NCI-H1105 (cell line): ENCODE measurements at places on chromosomes 12 and 14.

GRCh38 chr14:100677554-100678468 lies 48.9 kb upstream of the DLK1 start:
- peak; percentile 15 for DNase-seq

- DNase-seq: no peak
These were observed 33.3 kb upstream of the KCNH5 start for GRCh38 chr14:63078569-63078968.

DNA sequence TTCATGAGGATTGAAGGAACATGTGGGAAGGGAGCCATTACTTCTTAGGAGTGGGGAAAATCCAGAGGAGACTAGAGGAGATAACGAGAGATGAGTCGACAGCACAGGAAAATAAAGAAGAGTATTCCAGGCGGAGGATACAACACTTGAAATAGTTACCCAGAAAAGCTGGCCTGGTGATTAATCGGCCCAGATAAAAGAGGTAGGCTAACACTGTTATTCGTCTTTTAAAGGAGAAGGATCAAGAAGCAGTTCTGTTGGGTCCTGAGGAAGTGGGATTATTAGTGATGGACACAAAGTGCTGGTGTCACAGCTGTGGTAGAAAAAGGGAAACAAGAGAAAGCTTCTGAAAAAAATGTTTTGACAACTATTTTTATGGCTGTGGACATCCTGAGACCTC lies 425.3 kb downstream of the ZFP36L1 start:
- DNase-seq: no peak

DNA sequence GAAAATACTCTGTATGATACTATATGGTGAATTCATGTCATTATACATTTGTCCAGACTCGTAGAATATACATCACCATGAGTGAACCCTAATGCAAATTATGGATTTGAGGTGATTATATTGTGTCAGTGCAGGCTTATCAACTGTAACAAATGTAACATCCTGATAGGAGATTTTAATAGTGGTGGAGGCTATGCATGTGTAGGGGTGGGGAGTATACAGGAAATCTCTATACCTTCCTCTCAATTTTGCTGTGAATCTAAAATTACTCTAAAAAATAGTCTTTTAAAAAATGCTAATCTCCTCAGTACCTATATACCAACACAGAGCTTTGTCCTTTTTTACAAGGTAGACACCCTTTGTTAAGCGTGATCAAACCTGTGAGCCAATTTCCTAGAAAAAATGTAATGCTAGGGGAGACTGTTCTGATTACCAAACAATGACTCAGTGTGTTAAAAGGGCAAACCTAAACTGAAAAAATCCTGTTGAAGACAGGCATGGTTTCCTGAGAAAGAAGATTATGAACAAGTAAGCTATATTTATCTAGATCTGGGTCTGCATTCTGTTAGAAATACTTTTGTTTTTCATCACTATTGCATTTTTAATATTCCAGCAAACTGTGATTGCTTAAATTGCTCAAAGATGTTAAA lies 170.9 kb downstream of the DUSP6 start:
- DNase-seq: no peak

DNA sequence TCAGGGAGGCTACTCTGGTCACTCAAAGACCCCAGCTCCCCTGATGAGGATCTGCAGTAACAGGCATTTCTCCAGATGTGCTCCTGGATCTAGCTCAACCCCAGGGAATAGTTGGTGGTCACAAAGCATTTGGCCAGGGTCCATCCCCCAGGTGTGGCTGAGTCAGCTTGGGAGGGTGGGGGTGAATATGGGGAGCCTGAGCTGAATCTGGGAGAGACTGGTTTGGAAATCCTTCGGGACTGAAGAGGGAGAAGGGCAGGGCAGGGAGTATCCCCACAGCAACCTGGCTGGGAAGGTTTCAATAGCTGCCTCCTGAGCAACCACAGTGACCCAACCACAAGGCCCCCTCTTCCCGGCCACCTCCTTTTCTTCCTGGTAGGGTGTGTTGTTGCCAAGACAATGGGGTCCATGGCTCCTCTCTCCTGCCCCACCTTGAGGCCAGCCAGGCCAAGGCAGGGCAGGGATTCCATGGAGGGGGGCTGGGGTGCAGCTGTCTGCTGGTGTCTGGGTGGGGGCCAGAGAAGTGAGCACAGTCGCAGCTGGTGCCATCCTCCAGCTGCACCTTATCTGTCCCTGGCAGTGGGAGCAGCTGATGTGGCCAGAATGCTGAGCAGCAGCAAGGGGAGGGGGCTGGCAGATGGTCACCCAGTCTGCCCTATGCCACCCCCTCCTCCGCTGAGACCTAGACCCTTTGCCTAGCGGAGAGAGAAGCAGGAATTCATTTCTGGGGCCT lies 5.5 kb downstream of the ASIC1 start:
- no peak for DNase-seq

DNA sequence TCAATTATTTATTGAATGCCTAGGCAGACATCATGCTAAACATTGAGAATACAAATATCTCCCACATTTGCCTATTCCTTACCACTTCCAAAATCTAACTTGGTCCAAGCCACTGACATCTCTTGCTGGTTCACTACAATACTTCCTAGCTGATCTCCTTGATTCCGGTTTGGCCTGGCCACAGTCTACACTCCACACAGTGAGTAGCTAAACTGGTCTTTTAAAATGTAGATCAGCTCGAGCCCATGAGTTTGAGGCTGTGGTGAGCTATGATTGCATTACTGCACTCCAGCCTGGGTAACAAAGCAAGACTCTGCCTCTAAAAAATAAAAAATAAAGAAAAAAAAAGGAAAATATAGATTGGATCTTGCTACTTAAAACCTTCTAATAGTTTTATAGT lies 7.6 kb upstream of the ATP5MC2 start:
- no peak for DNase-seq

DNA sequence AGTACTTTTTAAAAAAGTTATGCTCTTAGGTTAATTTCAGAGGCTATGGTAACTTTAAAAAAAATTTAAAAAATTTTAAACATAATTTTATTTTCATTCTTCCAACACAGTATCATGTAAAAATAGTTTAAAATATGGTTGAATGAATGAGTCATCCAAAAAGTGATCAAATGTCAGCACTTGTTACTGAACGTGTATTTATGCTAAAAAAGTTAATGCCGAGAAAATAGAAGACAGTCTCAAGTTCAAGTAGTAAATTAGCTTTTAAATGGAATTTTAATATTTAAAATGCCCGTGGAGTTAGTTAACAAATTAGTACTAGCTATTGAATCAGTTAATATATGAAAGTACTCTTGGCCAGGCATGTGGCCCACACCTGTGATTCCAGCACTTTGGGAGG lies 4.8 kb downstream of the AEBP2 start:
- no peak for DNase-seq

DNA sequence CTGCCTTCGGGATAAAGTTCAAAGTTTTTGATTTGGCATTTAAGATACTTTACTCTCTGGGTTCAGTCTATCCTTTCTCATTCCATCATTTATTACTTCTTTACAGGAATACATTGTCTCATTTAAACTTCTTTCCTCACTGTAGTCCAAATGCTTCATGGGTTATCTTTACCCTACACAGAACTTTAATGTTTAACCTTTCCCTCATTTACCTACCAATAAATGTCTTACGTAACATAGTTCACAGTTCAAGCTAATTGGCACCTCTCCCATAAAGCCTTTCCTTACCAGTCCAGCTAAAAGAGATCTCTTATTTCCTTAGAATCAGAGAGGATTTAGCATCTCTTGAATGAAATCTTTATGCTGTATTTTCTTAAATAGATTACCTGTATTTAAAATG lies 476.3 kb upstream of the SEL1L start:
- no peak for DNase-seq

GRCh38 chr14:96265383-96266095 lies 9.5 kb downstream of the BDKRB1 start:
- DNase-seq: peak; percentile 63

- DNase-seq: no peak
These were observed 1.2 kb downstream of the PPP1R12A start for GRCh38 chr12:79933532-79934264.

DNA sequence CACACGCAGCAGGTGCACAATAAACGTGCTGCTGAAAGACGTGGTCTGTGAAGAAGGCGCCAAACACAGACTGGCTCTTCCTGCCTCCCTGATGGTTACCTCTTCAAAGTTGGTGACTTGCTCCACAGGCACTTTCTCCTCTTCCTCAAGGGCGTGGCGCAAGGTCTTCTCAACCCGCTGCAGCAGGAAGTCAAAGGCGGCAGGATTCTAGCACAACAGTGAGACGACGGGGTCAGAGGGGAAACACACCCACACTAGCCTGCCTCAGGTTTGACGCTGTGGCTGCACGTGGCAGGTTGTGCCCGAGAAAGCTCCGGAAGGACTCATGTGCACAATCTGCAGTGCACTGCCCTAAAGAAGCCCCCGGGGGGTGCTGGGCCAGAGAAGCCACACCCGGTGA lies 15.0 kb downstream of the POLE start:
- DNase-seq: no peak

DNA sequence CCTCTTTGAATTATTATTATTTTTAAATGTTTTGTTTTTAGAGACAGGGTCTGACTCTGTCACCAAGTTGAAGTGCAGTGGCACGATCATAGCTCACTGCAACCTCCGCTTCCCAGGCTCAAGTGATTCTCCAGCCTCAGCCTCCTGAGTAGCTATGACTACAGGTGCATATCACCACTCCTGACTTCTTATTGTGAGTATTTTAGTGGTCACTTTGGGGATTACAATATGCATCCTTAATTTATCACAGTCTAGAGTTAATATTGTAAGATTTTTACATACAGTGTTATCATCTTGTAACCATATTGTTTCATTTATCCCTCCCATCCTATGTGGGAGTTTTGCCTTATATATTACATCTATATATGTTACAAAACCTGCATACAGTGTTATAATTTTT lies 13.4 kb downstream of the FGF23 start:
- no peak for DNase-seq

GRCh38 chr12:124401704-124402221 lies 106.9 kb downstream of the RFLNA start:
- DNase-seq: no peak

DNA sequence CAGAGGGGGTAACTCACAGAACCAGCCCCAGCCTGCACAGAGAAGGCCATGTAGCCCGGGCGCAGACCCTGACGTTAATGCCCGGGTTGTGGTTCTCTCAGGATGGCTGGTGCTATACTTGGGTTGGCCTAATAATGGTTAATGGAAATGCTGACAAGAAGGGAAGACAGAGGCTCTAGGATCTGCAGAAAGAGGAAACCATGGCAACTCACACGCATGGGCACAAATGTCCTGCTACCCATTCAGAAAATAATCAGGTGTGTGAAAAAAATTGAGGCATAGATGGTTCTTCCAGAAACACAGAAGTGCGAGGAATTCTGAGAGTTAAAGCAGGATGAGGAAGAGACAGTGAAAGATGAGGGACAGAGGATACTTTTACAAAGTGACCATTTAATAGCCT lies 33.8 kb downstream of the APPL2 start:
- DNase-seq: no peak

GRCh38 chr12:21526721-21527345 lies 737 bp downstream of the SPX start:
- DNase-seq: peak; percentile 35

- DNase-seq: peak; percentile 66
These were observed 82.5 kb upstream of the EVL start for GRCh38 chr14:99982537-99983250.

GRCh38 chr12:80821513-80822000 lies 104.8 kb downstream of the MYF5 start:
- no peak for DNase-seq

DNA sequence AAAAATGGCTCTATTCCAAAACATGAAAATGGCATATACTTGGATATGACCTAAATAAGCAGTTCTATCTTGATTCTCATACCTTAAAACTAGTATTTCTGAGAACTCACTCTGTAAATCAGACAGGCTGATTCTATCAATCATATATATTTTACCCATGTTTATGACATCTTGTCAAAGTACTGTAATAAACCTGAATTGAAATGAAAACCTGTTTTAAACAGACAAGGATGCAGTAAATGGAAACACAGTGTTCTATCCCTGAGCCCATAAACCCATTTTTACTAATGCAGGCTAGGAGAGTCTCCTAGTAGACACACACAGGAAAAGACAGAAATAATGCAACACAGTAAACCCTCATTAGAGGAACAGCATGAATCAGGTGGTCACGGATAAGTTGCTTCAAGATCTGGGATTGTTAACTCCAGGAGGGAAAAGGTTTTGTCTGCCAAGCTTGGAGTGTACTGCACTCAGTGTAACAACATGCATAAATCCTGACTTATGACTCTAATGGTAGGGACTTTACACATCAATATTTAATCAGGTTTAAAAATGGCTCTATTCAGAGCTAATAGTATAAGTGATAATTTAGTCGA lies 93.6 kb upstream of the CPNE8 start:
- no peak for DNase-seq

DNA sequence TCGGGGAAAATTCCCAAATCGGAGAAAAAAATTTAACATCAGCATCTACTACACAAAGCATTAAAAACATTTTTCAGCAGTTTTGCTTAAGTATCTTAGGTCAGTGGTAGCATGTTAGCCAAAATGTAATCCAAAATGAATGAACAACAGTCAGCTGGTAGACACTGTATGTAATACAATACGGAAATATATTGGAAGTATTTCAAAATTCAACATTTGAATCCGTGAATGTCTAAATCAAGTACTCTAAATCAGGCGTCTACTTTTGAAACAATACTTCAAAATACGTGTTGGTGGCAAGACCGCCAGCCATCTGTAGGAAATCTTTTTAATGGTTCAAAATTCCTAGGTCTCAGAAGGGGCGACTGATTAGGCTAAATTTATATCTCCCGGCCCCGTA lies 1.1 kb downstream of the SCAF11 start:
- no peak for DNase-seq

- no peak for DNase-seq
These were observed 4.7 kb upstream of the IPO8 start for GRCh38 chr12:30700216-30700900.

GRCh38 chr12:106871477-106871876 lies 84.2 kb upstream of the TMEM263 start:
- DNase-seq: no peak

DNA sequence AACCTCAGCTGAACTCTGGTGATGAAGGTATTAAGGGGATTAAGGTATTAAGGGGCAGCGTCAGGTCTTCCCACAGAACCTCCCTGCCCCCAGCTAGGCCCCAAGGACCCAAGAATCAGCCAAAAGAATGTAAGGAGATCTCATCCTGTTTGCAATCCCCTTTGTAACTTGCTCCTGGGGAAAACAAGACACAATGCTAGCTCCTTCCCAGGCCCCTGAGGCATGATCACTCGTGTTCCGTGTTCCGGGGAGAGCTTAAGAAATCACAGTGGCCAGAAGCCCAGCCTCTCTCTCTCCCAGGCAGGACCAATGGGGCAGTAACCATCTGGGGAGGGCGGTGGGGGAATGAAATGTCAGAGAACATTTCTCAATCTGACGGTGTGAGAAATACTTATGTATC lies 33.2 kb downstream of the PIGH start:
- DNase-seq: no peak

- no peak for DNase-seq
These were observed 56.2 kb upstream of the CCDC198 start for GRCh38 chr14:57549765-57550420.

- DNase-seq: no peak
These were observed 584.6 kb downstream of the ALG10 start for GRCh38 chr12:34606749-34607519.
